ENCODE measurements at places on chromosomes 7 and 10.

- no peak for DNase-seq
Measured at GRCh38 chr7:134788191-134788590, 8.8 kb downstream of the CALD1 start.

DNA sequence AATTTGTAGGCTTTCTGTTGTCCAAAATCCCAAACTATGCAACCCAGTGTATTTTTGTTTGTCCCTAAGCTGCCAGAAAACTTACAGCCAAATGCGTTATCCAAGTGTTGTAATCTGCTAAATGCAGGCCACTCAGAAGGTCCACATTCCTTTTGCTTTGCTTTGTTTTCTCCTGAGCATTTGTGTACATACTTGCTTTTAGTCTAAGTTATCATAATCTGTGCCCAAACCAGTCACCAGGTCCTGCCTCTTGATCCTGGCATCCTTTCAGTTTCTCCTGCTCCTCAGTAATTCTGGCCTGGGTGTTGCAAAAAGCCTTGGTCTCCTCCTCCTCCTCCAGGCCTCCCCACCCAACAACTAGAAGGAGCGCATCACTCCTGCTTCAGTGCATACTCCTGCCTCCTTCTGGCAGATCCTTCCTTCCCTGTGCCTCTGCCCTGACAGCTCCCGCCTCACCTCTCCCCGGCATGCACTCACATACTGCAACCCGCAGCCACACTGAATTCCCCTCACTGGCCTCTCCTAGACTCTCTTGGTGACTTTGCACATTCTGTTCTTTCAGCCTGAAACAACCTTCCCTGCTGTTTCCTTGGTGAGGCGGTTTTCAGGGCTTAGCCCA is 2.3 kb downstream of the DENND2A start:
- no peak for DNase-seq

- DNase-seq, result no peak
Measured at GRCh38 chr10:10332786-10333185, 684.9 kb upstream of the CELF2 start.

- DNase-seq, result no peak
Measured at GRCh38 chr7:43308913-43309705, 196.7 kb downstream of the HECW1 start.

GRCh38 chr7:18038382-18038781 is 10.7 kb upstream of the PRPS1L1 start:
- no peak for DNase-seq

GRCh38 chr7:129529643-129530042 is 27.3 kb downstream of the SMKR1 start:
- DNase-seq, result no peak

DNA sequence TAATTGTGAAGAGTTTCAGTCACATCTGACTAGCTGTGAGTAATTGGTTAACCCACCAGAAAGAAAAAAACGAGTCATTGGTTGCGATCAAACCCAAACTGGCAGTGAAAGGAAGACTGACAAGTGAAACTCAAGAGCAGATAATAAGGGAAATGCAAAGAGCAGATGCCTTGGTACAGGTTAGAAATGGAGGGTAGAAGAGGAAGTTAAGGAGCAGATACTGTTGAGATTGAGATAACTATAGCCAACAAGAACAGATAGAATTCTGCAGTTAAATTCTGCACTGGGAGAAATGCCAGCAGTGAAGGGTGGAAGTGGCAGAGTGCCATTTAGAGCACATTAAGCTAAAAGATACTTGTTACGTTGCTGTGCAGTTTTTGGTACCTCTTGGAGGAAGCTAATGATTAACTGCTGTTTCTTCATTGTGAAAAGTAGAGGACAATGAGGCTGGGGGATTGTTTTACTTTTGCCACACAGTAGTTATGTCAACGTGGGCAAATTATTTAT is 65.8 kb downstream of the CDK13 start:
- DNase-seq, result no peak

- DNase-seq, result peak; percentile 17
Measured at GRCh38 chr7:129664029-129665012, 52.8 kb downstream of the NRF1 start.

- DNase-seq, result no peak
Measured at GRCh38 chr7:23003505-23004246, 10.3 kb downstream of the HYCC1 start.

GRCh38 chr7:31488562-31489203 is 25.2 kb upstream of the ITPRID1 start:
- DNase-seq, result no peak

- peak; percentile 26 for DNase-seq
Measured at GRCh38 chr10:29535012-29535777, 99.6 kb downstream of the SVIL start.

- DNase-seq, result no peak
Measured at GRCh38 chr7:140214075-140214684, 37.4 kb upstream of the KDM7A start.

DNA sequence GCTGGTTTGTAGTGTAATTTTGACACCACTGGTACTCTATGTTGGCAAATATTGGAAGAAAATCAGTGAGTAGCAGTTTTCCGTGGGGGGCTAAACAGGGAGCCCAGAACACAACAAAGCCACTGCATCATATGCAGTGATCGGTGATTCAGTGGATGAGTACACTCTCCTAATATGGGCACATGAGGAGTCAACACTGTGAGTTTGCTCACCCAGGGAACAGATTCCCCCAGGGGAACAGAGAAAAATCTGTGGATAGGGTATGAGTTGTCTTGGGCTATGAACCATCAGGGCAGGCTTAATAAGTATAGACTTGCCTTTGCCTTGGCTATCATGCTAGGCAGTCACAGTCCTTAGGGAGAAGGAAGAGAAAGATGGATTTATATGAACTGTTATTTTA is 227.7 kb upstream of the SEMA3E start:
- DNase-seq, result no peak

DNA sequence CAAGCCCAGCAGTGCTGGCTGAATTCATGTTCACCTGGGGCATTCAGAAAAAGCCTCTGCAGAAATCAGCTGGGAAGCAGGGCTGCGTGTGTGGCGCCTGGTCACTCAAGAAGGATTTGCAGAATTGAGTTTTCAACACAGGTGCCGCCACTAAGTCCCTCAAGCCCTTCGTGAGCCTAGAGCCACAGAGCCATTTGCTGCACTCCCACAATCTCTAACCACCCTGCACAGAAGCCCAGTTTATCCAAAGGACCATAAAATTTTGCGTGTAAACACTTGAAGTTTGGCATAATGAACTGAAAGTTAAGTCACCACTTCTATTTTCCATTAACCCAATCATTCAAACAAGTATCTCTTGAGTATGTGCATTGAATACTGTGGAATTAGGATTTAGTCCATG is 136.2 kb downstream of the DIP2C start:
- no peak for DNase-seq

- no peak for DNase-seq
Measured at GRCh38 chr7:20327055-20327454, 3.6 kb upstream of the ITGB8 start.

DNA sequence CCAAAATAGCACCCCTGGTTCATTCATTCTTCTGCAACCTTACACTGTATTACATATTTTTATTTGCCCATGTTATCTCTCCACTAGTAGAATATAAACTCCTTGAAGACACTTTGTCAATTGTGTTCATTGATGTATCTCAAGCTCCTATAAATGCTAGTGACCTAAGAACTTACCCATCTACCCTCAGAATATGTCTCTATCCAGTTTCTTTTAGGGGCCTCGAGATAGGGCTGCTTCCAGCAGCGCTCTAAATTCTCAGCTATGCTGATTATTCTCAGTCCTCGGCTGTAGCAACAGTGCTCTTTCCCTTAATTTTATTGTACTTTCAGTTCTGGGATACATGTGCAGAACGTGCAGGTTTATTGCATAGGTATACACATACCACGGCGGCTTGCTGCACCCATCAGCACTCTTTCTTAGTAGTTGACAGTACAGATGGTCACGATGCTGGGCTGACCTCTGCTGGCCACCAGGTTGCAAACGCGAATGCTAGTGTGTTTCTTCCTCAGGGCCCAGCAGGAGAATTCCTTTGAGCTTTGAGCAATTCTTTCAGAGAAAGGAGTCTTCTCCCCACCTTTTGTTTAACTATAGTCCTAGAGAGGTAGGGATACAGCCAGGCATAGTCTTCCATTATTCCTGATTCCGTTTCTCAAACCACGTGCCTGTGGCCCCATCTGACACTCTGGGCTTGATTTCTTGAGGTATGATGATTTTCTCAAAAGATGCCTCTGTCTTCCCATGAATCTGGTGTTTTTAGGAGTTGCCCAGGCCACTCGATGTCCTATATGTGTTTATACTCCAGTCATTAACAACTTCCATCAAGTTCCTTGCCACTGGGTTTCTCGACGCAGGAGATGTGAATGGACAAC is 49.1 kb upstream of the CDC14C start:
- no peak for DNase-seq

DNA sequence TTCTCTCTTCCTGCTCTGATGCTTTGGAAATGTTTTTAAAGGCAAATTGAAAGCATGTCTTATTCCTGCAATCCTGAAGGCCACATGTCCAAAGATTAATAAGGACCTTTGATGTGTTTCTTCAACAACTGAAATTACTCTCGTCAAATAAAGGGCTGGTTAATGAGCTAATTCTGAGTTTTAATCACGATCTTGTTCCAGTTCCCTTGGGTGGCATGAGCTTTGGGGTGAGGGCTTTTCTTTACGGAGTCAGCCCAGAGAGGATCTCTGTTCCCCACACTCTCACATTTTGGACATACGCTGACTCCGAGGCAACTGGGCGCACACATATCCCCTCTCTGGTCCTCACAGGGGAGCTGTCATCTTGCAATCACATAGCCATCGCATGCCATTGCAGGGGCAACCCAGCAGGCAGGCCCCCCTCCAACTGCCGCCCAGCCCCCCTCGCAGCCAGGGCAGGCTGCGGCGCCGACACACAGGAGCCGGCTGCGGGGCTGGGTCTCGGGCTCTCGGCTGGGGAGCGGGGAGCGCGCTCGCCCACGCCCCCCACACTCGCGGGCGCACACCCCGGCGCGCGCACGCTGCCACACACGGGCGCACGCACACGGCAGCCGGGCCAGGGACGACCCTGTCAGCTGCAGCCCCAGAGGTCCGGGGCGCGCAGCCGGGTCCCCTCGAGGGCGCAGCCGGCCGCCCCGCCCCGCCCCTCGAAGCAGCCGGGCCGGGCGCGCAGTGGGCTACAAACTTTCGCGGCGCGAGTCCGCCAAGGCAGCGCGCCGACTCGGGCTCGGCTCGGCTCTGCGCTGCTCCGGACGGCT is at the start of gene GDF10:
Gene GDF10, plus strand, starts transcription at position 587 of the 818 bp plus-strand sequence. CDS start 455 bp downstream, outside the sequence.
- no peak for DNase-seq

- DNase-seq, result no peak
Measured at GRCh38 chr7:64999165-65000004, 7.1 kb downstream of the ERV3-1 start.

DNA sequence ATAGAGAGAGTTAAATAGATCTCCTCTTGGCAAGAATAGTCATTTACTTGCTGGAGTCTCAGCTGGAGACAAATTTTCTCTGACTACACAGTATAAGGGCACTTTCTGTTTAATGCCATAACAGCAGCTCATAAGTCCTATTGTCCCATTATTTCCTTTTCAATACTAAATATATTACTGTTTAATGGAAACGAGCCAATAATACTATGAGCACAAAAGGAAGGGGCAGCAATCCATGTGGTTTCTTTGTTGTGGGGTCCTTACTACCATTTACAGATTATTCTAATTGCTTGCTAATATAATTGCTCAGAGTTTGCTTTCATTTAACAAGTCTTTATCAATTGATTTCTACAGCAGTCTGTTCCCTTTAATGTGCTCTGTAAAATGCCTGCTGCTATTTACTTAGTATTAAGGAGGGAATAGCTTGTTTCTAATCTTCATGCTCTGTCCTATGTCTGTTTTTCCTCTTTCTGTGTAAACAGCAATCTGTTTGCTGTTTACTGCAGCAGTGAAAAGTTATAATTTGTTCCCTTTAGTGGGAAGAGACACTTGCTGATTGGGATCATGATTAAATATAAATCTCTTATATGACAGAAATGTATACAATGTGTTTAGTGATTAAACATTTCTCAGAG is 296.2 kb upstream of the SMIM30 start:
- no peak for DNase-seq

GRCh38 chr7:696812-697551 is 29.5 kb upstream of the DNAAF5 start:
- no peak for DNase-seq

GRCh38 chr7:25854608-25855497 is 297.1 kb upstream of the NFE2L3 start:
- DNase-seq, result no peak

GRCh38 chr10:19668116-19668515 is 148.1 kb upstream of the PLXDC2 start:
- no peak for DNase-seq

DNA sequence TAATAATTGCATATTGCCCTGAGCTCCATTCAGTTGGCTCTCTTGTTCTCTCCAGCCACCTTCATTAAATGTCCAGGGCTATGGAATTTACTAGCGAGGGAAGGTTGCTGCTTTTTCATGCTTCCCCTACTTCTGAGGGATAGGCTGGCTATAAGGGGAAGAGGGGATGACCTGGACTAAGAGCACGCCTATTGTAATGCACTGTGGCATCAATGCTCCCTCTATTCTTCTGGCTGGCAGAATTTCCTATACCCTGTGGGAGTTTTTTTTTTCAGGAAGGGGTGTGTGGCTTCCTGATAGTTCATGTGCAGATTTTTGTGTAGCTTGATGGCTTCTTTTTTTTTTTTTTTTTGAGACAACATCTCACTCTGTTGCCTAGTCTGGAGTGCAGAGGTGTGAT is 155.8 kb downstream of the SND1 start:
- no peak for DNase-seq

DNA sequence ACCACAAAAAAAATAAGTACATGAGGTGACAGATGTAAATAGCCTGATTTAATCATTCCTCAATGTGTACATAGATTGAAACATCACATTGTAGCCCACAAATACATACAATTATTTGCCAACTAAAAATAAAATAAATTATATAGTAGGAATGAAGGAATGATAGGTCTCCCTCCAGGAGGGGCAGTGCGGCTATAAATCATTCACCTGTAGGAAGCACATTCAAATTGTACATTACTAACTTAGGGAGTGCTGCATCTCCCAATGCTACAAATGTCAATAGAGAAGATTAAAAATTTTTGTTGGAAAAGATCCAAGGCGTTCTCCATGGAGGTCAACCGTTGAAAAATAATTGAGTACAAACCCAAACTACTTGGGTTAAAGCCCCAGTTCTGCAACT is 4.2 kb downstream of the KBTBD2 start:
- DNase-seq, result no peak

DNA sequence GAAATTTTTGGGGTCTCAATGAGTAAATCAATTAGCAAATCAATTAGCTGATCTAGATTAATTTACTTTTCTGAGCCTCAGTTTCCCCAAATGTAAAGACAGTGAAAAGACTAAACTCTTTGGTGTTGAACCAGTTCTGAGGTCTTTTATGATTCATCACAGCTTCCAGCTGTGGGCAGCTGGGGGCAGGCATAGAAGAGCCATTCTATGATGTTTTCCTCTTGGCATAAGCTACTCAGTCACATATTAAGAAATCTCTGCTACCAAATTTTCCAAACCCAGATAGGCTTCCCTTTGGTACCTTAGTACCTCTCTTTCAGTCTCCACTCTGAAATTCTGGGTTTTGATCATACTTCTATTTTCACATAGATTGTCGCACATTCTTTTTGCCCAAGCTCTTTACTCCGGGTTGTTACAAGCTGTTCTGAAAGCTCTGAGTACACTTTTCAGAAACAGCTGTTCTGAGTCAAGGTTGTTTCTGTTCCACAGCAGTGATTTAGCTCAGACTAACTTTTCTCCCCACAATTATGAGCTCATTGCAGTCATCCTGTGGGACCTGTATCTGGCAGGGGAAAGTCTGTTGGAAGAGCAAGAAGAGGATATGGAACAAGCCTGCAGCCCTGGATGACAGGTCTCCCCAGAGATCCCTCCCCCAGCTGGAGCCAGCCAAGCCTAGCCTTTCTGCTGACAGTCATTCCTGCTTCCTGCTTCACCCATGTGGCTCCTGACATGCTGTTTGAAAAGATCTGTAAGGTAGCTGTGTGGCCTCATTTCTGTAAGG is 599.6 kb upstream of the GHITM start:
- DNase-seq, result no peak

All from HS-27A (cell line).